SW480 (cell line): ENCODE measurements at places on chromosomes 16 and 17.

DNA sequence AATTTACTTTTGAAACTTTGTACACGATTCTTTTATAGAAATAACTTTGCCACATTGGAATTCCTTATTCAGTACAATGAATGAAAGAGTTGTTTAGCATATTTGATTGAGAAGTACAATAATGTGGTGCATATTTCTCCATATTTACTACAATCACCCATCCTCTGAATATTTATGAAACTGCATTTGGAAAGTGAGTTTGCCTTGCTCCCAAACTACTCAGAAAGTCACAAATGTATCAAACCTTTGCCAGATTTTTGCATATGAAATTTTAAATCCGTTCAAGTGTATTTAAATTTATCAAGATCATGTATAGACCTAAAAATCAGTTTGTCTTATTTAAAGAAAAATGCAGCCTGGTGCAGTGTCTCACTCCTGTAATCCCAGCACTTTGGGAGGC, 148.7 kb downstream of the CDH11 start:
- DNase-seq = no peak

DNA sequence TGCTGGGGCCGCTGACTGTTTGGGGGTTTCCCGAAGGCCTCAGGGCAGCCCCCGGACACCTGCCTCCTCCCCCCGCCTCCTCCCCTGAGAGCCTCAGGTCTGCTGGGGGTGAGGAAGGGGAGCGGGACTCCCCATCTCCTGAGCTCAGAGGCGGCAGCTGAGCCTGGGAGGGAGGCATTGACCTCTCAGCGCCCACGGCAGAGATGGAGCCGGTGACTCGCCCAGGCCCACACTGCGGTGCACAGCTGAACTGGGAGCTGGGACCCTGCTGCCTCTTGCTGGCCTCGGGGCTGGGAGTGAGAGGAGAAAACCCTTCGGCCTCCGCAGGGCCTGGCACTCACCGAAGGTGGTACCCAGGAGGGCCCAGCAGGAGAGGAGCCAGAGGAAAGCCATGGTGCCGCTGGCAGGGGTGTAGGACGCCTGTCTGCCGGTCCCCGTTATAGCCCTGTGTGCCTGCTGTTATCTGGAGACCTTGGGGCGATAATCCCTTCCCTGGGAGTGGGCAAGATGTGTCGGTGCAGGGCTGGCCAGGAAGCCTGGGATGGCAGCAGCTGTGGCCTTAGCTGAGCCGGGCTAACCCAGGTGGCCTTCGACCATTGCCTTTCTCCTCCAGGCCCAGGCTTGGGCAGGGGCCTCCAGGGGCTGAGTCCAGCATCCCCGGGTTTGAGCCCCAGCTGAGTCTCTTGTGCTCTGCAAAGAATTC, at the start of gene CTRB2:
CTRB2 (minus strand) TSS at position 413 of the 703 bp plus-strand sequence; CDS start at position 393, 20 bp downstream.
- no peak for DNase-seq

- no peak for DNase-seq
Measured at GRCh38 chr17:16878606-16879005, 93.3 kb downstream of the TNFRSF13B start.

- DNase-seq = peak; percentile 67
Measured at GRCh38 chr16:28974007-28974436, 556 bp upstream of the SPNS1 start.

GRCh38 chr16:373848-374615, 3.7 kb upstream of the MRPL28 start:
- DNase-seq = no peak

GRCh38 chr16:77060614-77061013, 130.4 kb upstream of the MON1B start:
- no peak for DNase-seq

- DNase-seq = no peak
Measured at GRCh38 chr17:65664266-65664665, 102.8 kb upstream of the AXIN2 start.

DNA sequence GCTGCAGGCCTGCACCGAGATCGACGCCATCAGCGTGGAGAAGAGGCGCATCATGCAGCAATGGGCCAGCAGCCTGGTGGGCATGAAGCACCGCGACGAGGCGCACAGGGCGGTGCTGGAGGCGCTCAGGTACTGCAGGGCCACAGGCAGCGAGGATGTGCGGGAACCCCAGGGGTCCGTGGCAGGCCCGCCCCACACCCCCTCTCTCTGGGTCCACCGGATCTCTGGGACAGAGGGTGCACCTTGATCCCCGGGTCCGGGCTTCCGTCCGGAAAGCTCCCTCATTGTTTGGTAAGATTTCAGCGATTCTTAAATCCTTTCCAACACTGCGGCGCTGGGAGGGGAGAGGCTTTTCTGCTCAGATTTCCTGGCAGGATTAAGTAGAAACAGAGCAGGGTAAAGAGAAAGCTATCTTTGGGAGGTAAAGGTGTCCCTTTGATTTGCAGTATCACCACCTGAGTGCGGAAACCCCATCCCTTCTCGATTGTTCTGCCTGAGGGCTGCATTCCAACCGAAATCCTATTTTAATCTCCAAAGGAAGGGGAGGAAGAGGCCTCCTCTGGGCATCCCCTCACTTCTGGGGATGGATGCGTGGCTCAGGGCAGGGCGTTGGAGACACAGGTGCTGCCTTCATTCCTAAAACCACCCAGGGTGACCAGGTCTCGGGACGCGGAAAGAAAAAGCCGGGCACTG, 29.2 kb downstream of the CCDC40 start:
- no peak for DNase-seq

GRCh38 chr17:33523577-33523981, 230.5 kb upstream of the ASIC2 start:
- DNase-seq = no peak

- DNase-seq = no peak
Measured at GRCh38 chr16:84026606-84027005, 16.0 kb downstream of the SLC38A8 start.

GRCh38 chr16:84069540-84069939, 26.9 kb upstream of the SLC38A8 start:
- DNase-seq = no peak

- DNase-seq = no peak
Measured at GRCh38 chr16:76955629-76956028, 235.4 kb upstream of the MON1B start.

- DNase-seq = peak; percentile 78
Measured at GRCh38 chr17:78923660-78924453, 1.3 kb downstream of the TIMP2 start.

DNA sequence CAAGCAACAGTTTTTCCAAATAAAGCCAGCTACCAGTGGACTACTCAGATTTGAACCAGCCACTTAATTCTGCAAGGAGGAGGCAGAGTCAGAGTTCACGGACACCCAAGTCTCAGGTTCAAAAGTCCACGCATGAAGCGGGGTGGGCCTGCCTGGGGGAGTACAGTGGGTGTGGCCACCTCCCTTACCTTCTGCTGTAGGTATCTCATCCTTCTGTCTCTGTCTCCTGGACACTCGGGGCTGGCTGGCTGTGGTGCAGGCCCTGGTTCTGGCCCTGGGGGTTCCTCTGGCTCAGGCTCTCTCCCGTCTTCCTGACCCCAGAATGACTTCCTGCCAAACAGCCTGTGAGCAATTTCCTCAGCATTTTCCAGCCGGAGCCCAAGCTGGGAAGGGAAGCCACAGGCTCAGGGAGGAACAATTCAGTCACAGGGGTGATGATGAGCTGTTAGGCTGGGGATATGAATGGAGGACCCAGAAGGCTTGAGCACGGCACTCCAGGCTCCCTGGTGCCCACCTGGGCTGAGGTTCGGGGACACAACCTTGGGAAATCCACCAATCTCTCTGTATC, 101.9 kb downstream of the LITAF start:
- DNase-seq = no peak

DNA sequence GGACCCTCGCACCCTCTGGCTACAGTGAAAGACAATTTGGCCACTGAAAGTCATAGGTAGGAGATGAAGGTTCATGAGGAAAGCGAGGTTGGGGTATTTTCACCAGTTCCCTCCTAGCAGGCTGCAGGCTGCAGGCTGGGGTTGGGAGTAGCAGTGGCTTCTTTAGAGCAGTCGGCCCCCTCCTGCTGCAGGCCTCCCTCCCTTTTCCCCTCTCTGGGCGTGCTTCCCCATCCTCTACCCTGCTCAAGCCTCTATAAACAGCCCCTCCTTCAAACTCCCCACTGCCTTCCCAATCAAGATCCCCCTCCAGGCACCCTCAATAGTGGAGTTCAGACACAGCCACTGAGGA, 41.8 kb downstream of the GAS7 start:
- no peak for DNase-seq

DNA sequence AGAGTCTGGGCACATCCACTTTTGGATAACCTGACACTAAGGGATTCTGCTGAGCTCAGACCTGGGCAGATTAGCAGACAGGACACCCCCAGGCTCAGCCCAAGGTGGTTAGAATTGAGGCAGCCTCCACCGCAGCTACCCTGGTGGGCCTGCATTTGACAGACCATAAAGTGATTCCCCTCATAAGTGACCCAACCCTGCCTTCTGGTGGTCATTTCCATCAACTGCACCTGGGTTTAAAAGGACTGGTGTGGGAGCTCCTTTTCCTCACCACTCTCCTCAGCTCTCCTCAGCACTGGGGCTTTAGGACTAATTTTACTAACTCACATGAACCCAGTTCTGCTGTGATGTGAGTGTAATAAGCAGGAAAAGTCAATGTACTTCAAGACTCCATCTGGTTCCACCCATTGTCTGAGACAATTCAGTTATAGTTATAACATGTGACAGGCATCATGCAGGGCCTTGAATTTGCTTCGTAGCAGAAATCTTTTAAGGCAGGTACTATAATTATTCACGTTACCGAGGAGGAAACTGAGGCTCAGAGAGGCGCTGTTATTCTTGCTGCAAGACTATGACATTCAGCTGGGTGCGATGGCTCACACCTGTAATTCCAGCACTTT, 42.5 kb downstream of the MYH3 start:
- peak; percentile 51 for DNase-seq

GRCh38 chr16:28923652-28924398, 1.2 kb downstream of the RABEP2 start:
- peak; percentile 22 for DNase-seq

DNA sequence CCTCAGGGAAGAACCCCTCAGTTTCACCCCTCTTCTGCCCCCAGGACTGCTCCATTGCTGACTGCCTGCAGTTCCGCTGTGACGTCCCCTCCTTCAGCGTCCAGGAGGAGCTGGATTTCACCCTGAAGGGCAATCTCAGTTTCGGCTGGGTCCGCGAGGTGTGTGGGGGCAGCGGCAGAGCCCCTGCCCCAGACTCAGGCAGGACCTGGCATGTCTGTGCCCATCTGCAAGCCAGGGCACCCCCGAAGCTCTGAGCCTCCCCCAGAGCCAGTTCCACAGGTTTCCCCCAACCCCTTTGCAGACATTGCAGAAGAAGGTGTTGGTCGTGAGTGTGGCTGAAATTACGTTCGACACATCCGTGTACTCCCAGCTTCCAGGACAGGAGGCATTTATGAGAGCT, 4.4 kb downstream of the COX6A2 start:
- DNase-seq = no peak

DNA sequence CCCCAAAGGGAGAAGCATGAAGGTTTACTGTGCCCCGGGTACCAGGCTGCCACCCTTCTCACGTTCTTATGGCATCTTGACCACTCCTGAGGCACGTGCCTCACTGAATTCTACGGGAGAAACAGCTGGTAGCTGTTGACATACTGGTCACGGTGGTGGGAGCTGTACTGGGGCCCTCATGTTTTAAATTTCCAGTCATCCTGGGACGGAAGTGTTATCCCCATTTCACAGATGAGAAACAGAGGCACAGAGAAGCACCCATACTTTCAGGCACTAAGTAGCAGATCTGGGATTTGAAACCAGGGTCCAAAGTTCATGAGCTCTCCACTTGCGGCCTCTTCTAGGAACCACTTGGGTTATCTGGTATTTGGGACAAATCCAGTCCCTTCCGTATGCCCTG, 26.3 kb upstream of the DOC2B start:
- no peak for DNase-seq

DNA sequence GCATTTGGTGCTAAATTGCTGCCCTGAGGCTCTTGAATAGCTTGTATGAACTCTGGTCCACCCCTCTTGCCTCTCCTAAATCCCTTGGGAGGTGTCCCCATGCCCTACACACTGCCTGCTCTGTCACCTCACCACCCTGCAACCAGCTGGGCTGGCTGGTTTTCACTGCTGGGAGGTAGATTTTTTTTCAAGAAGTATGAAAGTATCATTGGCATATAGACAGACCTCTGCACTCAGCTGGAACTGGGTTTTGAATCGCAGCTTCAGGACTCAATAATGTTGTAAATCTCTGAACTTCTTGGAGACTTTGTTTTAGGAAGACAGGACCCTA, 184.9 kb downstream of the MSI2 start:
- no peak for DNase-seq

DNA sequence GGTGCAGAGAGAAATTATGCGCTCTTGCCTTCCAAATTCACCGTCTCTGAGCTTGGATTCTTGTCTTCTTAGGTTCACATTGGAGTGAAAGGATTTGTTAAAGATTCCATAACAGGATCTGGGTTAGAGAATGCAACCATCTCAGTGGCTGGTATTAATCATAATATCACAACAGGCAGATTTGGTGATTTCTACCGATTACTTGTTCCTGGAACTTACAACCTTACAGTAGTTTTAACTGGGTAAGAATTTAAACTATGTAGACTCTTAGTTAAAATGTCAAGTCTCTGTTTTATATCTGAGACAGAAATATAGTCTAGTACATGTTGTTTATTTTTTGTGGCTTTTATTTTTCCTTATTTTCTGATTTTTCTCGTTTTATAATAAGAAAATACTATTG, 42.9 kb downstream of the CPD start:
- DNase-seq = no peak

DNA sequence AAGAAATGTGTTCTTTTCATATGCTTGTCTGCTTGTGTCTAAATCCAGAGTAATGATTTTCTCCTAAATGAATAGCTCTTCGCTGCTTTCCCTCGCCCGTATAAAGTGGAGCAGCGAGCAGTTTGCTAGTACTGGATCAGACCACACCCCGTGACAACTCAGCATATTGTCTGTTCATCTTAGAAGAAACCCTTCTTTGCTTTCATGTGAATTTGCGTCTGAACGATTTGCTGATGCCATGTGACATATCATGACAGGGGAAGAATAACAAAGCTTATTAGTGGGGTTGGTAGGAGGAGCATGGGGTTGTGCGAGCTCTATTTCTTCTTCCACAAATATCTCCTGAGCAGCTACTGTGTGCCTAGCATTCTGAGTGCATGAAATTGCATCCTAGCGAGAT, 44.1 kb upstream of the CACNG4 start:
- no peak for DNase-seq

- no peak for DNase-seq
Measured at GRCh38 chr16:4056161-4057105, 59.8 kb downstream of the ADCY9 start.

- peak; percentile 100 for DNase-seq
Measured at GRCh38 chr17:41404024-41404671, 6.7 kb upstream of the KRT31 start.

DNA sequence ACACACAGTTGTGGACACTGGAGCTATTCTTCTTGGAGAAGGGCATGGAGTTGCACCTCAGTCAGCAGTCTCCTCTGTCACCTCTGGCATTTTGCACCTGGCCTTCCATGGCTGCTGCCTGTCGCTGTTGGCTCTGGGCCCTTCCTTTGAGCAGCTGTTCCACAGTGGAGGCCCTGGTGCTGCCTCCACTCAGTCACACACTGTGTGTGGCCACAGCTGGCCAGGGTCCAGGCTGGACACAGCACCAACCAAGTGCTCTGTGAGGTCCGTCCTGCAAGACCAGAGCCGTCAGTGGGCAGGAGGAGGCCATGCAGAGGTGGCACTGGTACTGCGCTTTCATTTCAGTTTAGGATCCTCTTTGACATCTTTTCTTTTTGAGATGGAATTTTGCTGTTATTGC, 21.6 kb upstream of the MED9 start:
- no peak for DNase-seq
